IPS-NIHi11 (cell line): ENCODE measurements at places on chromosomes 2 and 18.
A peak's percentile ranks its signal among the peaks of the same experiment; 100 is the strongest.

DNA sequence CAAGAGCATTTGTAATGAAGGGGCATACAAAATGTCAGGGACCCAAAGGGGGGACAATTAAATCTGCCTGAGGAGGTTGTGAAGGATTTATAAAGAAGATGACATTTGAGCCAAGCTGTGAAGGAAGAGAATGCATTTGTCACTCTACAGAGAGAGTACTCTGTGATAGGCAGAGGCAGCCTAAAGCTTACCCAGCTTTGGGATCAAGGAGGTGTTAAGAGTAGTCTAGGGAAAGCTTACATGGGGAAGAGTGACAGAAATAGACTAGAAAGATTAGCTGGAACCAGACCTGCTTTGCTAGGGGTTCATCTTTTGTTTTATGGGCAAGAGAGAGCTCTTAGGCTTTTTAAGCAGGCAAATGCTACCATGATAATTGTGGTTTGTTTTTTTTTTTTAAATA, 169.1 kb upstream of the CYP26B1 start:
- DNase-seq, result no peak

GRCh38 chr2:219511547-219512325, 2.5 kb upstream of the ASIC4 start:
- no peak for DNase-seq

- no peak for DNase-seq
Observed at GRCh38 chr2:200716386-200716785, 95.3 kb upstream of the BZW1 start.

DNA sequence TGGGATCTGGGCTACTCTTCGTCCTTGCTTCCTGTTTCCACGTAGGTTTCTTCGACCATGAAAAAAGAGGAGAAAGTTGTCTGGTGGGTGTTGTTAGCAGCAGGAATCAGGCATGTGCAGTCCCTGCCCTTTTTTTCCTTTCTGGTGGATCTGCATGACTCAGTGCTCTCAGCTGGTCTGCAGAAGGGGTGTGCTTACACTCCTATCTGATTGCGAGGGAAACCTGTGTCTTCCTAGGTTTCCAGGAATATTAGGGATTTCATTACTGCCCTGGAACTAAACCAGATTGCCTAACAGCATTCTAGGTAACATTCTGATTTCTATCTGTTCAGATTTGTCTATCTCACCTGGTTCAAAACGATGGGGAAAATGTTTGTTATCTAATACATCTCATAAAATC, 174.3 kb downstream of the CCDC102B start:
- DNase-seq, result no peak

- DNase-seq, result no peak
Observed at GRCh38 chr18:43869451-43870008, 592.2 kb upstream of the SYT4 start.

DNA sequence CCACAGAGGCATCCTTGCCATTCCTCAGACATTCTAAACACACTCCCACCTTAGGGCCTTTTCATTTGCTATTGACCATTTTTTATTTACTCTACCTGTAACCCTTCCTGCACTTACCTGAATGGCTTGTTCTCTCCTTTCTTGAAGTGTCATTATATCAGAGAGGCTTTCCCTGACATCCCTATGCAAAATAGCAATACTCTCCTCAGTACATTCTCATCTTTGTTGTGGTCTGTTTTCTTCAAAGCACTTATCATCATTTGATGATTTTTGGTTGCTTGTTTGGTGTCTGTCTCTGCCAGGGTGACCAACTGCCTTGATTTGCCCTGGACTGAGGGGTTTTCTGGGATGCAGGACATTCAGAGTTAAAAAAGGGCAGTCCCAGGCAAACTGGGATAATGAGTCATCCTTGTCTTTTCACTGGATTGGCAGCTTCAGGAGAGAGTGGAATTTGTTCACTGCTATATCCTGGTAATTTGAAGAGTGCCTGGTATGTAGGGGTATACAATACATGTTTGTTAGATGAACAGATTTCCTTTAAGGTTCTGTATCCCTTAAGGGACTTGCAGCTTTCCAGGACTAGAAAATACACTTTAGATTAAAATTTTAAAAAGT, 102.4 kb downstream of the BABAM2 start:
- DNase-seq, result peak; percentile 52

- no peak for DNase-seq
Observed at GRCh38 chr2:84084856-84085255, 374.2 kb downstream of the SUCLG1 start.

GRCh38 chr18:78144669-78145068, 834.9 kb upstream of the SALL3 start:
- DNase-seq, result no peak

GRCh38 chr2:5946225-5947115, 254.3 kb downstream of the SOX11 start:
- DNase-seq, result peak; percentile 50

- peak; percentile 68 for DNase-seq
Observed at GRCh38 chr2:32357318-32358110, 691 bp downstream of the BIRC6 start.

- no peak for DNase-seq
Observed at GRCh38 chr2:236601316-236602202, 31.9 kb downstream of the ACKR3 start.

DNA sequence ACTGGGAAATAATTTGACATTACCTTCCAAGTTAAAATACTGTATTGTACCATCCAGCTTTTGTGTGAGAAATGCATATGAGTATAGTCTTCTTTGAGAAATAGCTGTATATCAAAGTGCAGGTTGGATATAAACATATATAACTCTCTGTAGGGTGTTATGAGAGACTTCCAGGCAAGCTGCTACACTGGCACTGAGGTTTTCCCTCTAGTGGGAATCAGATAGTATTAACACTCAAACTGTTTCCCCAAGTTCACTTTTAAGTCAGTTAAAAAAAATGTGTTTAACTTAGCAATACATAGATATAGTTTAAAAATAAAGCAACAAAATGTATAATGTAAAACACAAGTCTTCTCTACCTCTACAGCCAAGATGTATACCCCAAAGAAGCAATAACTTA, 368.4 kb upstream of the SLC8A1 start:
- no peak for DNase-seq
